Natural killer cell (primary cell): ENCODE measurements at places on chromosomes 16 and 17. TPM values are rescaled to one million over a fixed set of nuclear protein-coding genes. Genes with fewer than 3 reads are reported as not detected.

PLCD3 gene
- 2.9 TPM for total RNA-seq

TLE7 gene
- not detected for total RNA-seq

CCL17 gene
- total RNA-seq: not detected

UBALD1 gene
- 53.6 TPM for total RNA-seq

TAF15 gene
- total RNA-seq: 253 TPM

KRTAP9-8 gene
- not detected for total RNA-seq

C1QTNF8 gene
- not detected for total RNA-seq

CFAP97D1 gene
- not detected for total RNA-seq

VPS9D1 gene
- total RNA-seq: 35.4 TPM

C17orf58 gene
- total RNA-seq: 4.3 TPM

TMEM204 gene
- total RNA-seq: 7.8 TPM
